ENCODE measurements at places on chromosomes 7 and 10.

- H3K4me1 ChIP-seq = peaks cover 15% of the 10 kb centered on the region
- DNase-seq = peak; percentile 35
- no peaks in the 10 kb centered on the region for H3K27me3 ChIP-seq
Observed at GRCh38 chr7:48280100-48280499, 108.8 kb downstream of the ABCA13 start.

GRCh38 chr7:148265896-148266295 lies 324.7 kb upstream of the C7orf33 start:
- H3K4me1 ChIP-seq = peaks cover 8% of the 10 kb centered on the region
- no peak overlapping the region for H3K27ac ChIP-seq
- H3K27me3 ChIP-seq = peaks cover 66% of the 10 kb centered on the region
- H3K36me3 ChIP-seq = no peaks in the 10 kb centered on the region
- DNase-seq = no peak
- H3K4me3 ChIP-seq = no peak overlapping the region

DNA sequence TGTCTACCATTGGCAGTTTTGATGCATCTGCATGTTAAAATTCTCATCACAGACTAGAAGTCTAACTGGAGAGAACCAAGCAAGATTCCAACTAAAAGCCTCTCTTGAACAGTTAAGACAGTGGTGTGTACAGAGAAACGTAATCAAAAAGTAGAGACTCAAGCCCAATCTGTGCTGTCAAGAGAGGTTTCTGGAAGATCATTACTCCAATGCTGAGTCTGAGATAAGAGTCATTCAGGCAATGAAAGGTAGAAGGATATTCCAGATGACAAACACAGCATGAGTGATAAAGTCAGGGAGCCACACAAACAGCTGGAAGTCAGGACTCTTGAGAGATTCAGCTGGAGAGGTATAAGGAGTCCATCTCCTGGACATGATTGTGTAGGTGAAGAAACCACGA lies 48.7 kb downstream of the IQUB start:
- H3K27me3 ChIP-seq = peaks cover 16% of the 10 kb centered on the region
- H3K36me3 ChIP-seq = no peaks in the 10 kb centered on the region
- H3K4me1 ChIP-seq = no peaks in the 10 kb centered on the region
- H3K4me3 ChIP-seq = no peak overlapping the region
- DNase-seq = no peak
- no peak overlapping the region for H3K27ac ChIP-seq

GRCh38 chr7:10804770-10805169 lies 168.9 kb upstream of the PHF14 start:
- no peaks in the 10 kb centered on the region for H3K27me3 ChIP-seq
- H3K27ac ChIP-seq = no peak overlapping the region
- H3K36me3 ChIP-seq = no peaks in the 10 kb centered on the region
- H3K4me3 ChIP-seq = no peak overlapping the region
- DNase-seq = no peak

GRCh38 chr10:77537071-77537470 lies 100.5 kb downstream of the KCNMA1 start:
- no peak overlapping the region for H3K4me3 ChIP-seq
- DNase-seq = no peak
- peaks cover 10% of the 10 kb centered on the region for H3K4me1 ChIP-seq
- H3K27ac ChIP-seq = no peak overlapping the region
- H3K36me3 ChIP-seq = no peaks in the 10 kb centered on the region

DNA sequence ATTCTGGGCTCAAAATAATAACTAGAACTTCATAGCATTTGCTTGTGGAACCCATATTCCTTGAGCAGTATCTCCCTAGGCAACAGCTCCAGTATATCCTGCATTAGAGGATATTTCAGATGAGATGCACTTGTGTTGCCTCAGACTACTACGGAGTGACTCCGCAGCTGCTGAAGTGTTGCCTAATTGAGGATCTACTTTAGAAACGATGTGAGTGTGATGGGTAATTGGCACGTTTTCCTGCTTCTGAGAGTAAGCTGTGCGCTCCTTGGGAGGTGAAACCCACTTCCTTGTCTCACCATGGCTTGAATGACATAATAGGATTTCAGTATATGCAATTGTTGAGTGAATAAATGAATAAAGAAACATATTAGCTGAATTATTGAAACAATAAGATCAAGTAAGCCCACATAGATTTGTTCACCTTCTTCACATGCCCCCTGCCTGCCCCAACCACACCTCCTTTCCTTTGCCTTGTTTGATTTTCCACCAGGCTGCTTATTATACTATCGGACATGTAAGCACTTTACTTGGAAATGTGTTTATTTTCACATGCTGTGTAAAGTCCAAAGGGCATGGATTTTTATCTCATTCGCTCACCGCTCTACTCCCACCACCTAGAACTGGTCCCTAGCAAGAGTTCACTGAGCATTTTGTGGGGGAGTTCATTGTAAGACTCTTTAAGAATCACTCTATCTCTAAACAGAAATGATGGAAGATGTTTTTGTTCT lies 303.8 kb downstream of the KCNMA1 start:
- H3K27ac ChIP-seq = no peak overlapping the region
- H3K4me1 ChIP-seq = no peaks in the 10 kb centered on the region
- no peak for DNase-seq
- H3K36me3 ChIP-seq = no peaks in the 10 kb centered on the region
- no peak overlapping the region for H3K4me3 ChIP-seq

GRCh38 chr7:41889472-41889871 lies 186.6 kb upstream of the INHBA start:
- DNase-seq = no peak
- no peaks in the 10 kb centered on the region for H3K27me3 ChIP-seq
- H3K27ac ChIP-seq = no peak overlapping the region
- H3K36me3 ChIP-seq = no peaks in the 10 kb centered on the region
- peaks cover 32% of the 10 kb centered on the region for H3K4me1 ChIP-seq

DNA sequence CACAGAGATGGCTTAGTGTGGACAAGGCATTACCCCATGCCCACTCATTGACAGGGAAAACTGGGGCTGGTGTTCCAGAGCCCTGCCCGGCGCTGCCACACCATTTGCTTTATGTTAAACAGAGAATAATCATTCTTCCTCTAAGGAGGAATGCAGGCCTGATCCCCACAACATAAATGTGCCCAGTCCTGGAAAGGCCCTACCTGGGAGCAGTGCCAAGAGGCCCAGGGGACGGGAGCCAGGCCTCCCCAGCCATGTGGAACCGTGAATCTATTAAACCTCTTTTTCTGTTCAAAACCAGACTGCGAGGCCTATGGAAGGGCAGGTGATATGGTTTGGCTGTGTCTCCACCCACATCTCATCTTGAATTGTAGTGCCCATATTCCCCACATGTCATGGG lies 264.1 kb downstream of the GRID1 start:
- H3K4me1 ChIP-seq = no peaks in the 10 kb centered on the region
- no peaks in the 10 kb centered on the region for H3K36me3 ChIP-seq
- H3K27ac ChIP-seq = no peak overlapping the region

DNA sequence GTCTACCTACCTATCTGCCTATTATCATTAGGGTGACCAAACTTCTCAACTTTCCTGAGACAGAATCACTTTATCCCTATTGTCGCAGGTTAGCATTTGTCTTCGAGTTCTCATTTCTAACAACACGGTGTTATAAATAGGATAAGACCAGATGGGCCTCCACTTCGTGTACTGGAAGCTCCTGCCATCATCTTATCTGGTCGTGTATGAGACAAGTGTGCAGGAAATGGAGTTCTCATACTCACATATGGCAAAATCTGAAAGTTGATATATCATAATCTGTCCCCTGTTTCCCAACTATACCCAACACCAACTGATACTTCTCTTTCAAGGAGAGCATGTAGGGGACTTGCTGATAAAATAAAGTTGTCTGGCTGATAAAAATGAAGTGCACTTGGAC lies 287.4 kb upstream of the FOXK1 start:
- no peak overlapping the region for H3K4me3 ChIP-seq
- H3K27me3 ChIP-seq = peaks cover 51% of the 10 kb centered on the region
- no peaks in the 10 kb centered on the region for H3K4me1 ChIP-seq
- DNase-seq = no peak

DNA sequence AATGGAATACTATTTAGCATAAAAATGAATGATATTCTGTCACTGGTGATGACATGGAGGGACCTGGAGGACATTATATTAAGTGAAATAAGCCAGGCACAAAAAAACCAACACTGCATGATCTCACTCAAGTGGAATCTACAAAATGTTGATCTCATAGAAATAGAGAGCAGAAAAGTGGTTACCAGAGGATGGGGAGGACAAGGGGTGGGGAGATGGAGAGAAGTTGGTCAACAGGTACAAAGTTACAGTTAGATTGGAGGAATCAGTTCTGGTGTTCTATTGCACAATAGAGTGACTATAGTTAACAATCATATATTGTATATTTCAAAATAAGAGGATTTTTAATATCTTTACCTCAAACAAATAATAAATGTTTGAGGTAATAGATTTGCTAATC lies 24.7 kb upstream of the SLC18A3 start:
- no peaks in the 10 kb centered on the region for H3K27me3 ChIP-seq
- H3K36me3 ChIP-seq = no peaks in the 10 kb centered on the region
- DNase-seq = no peak
- peak overlapping the region; percentile 46 for H3K27ac ChIP-seq
- no peak overlapping the region for H3K4me3 ChIP-seq

DNA sequence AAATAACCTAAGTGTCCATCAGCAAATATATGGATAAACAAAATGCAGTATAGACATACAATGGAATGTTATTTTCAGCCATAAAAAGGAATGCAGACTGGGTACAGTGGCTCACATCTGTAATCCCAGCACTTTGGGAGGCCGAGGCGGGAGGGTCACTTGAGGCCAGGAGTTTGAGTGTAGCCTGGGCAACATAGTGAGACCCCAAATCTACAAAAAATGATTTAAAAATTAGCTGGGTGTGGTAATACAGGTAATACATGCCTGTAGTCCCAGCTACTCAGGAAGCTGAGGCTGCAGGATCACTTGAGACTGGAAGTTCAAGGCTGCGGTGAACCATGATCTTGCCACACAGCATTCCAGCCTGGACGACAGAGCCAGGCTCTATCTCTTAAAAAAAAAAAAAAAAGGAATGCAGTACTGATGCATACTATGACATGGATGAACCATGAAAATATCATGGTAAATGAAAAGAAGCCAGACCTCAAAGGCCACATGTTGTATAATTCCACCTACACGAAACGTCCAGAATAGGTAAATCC lies 6.9 kb downstream of the MCMBP start:
- no peaks in the 10 kb centered on the region for H3K27me3 ChIP-seq
- H3K27ac ChIP-seq = no peak overlapping the region
- peaks cover 12% of the 10 kb centered on the region for H3K36me3 ChIP-seq
- H3K4me3 ChIP-seq = no peak overlapping the region

DNA sequence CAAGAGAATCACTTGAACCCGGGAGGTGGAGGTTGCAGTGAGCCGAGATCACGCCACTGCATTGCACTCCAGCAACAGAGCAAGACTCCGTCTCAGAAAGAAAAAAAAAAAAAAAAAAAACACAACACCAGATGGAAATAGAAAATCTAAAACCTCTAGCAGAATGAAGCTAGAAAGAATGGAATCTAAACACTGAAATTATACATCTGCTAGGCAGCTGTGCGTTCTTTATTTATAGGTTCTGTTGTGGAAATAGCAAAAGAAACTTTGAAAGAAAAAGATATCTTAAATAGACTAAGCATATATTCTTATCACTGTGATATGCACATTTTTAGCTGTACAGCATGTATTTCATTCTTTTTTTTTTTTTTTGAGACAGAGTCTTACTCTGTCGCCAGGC lies 17.1 kb downstream of the BMPR1A start:
- H3K27me3 ChIP-seq = no peaks in the 10 kb centered on the region
- no peaks in the 10 kb centered on the region for H3K36me3 ChIP-seq
- H3K4me3 ChIP-seq = no peak overlapping the region
- H3K4me1 ChIP-seq = peaks cover 34% of the 10 kb centered on the region

- no peak overlapping the region for H3K4me3 ChIP-seq
- no peaks in the 10 kb centered on the region for H3K36me3 ChIP-seq
- H3K27ac ChIP-seq = peak overlapping the region; percentile 2
- peak; percentile 89 for DNase-seq
- H3K4me1 ChIP-seq = peaks cover 12% of the 10 kb centered on the region
Observed at GRCh38 chr10:100890673-100891317, 22.0 kb upstream of the SLF2 start.

DNA sequence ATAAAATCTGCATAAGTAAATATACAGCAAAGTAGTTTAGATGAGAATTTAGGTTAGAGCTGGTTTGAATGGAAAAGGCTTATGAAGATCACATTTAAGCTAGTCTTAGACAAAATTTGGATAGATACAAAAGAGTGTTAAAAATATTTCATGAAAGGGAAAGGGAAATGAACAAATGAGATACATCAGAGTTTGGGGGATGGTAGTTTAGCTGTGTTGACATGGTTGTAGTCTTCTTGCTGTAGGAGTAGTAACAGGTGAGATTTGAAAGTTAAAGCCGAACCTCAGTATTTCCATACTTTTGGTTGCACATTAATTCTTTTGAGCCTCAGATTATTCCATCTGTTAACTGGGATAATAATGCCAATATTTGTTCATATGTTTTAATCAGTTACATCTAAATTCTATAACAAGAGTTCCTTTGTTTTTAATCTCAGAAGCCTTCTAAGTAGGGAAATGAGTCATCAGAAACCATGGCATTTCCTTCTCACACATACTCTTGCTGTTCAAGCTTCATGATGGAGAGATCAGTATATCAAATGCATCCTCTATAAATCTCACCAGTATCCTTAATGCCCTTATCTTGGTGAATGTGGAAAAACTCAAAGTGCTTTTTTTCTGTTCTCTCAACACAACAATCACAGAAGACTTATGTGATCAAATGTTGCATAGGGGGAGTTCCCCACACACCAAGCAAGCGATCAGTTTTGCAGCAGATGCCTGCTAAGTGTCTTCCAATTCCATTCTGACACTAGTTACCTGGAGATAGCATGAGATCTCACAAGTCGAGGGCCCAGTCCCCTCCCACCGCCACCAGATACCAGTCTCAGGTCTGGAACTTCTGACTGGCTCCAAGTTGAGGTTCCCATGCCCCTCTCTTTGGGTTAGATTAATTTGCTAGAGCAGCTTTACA lies 84.7 kb downstream of the MAPK8 start:
- no peak overlapping the region for H3K4me3 ChIP-seq
- DNase-seq = peak; percentile 42
- no peak overlapping the region for H3K27ac ChIP-seq

- no peak overlapping the region for H3K27ac ChIP-seq
- DNase-seq = no peak
- no peaks in the 10 kb centered on the region for H3K4me1 ChIP-seq
Observed at GRCh38 chr10:78798976-78799730, 269.6 kb upstream of the ZMIZ1 start.

- no peak overlapping the region for H3K4me3 ChIP-seq
- H3K27ac ChIP-seq = peak overlapping the region; percentile 12
- H3K36me3 ChIP-seq = peaks cover 34% of the 10 kb centered on the region
Observed at GRCh38 chr7:45026984-45027773, 27.2 kb downstream of the CCM2 start.

GRCh38 chr10:71771821-71772617 lies 1.3 kb downstream of the VSIR start:
- H3K4me1 ChIP-seq = peaks cover 26% of the 10 kb centered on the region
- H3K27ac ChIP-seq = no peak overlapping the region
- no peaks in the 10 kb centered on the region for H3K27me3 ChIP-seq

- no peak overlapping the region for H3K4me3 ChIP-seq
- DNase-seq = no peak
- peaks cover 4% of the 10 kb centered on the region for H3K4me1 ChIP-seq
- no peaks in the 10 kb centered on the region for H3K27me3 ChIP-seq
Observed at GRCh38 chr10:61187601-61188000, 243.6 kb upstream of the RHOBTB1 start.

GRCh38 chr7:71255537-71256178 lies 123.7 kb downstream of the GALNT17 start:
- H3K4me3 ChIP-seq = no peak overlapping the region
- H3K4me1 ChIP-seq = no peaks in the 10 kb centered on the region
- H3K27ac ChIP-seq = no peak overlapping the region
- no peaks in the 10 kb centered on the region for H3K36me3 ChIP-seq
- DNase-seq = no peak
- H3K27me3 ChIP-seq = no peaks in the 10 kb centered on the region

Measured in MCF 10A (cell line).